NCI-H1048 (cell line): ENCODE measurements at places on chromosomes 2 and 18.

GRCh38 chr18:23888881-23889280 is 125.7 kb upstream of the TTC39C start:
- no peak for DNase-seq

- no peak for DNase-seq
Observed at GRCh38 chr18:76167410-76167809, 327.6 kb downstream of the ZNF516 start.

DNA sequence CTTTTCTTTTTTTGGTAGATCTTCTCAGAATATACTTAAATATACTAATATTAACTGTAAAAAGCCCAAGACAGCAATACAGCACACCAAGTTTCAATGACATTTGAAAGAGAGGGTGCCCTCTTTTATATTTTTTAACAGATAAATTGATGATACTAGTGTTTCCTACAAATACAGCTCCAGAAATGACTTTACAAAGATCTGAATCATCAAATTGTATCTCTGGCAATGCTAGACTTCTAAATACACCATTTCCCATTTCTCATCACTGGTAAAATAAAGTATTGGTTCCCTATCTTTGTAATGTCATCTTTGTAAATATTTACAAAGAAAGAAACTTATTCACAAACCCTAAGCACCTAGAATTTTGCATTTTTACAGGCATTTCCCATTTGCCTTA is 281.3 kb downstream of the EXOC6B start:
- DNase-seq: no peak

DNA sequence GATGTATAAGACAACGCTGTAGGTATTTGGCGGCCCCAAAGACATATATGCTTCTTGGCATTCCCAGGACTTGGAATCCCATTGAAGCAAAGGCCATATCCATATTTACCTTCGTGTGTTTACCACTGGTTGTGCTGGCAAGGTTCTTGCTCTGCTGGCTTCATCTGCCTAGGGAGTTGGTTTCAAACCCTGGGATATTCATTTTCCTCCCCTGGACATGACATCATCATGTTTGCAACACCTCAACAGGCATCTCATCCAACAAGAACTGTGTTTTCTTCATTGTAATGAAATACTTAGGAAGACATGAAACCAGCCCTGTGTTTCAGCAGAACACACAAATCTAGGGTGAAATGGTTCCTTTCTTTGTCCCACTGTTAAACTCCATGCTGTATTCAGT is 77.9 kb upstream of the PHLPP1 start:
- DNase-seq: no peak

DNA sequence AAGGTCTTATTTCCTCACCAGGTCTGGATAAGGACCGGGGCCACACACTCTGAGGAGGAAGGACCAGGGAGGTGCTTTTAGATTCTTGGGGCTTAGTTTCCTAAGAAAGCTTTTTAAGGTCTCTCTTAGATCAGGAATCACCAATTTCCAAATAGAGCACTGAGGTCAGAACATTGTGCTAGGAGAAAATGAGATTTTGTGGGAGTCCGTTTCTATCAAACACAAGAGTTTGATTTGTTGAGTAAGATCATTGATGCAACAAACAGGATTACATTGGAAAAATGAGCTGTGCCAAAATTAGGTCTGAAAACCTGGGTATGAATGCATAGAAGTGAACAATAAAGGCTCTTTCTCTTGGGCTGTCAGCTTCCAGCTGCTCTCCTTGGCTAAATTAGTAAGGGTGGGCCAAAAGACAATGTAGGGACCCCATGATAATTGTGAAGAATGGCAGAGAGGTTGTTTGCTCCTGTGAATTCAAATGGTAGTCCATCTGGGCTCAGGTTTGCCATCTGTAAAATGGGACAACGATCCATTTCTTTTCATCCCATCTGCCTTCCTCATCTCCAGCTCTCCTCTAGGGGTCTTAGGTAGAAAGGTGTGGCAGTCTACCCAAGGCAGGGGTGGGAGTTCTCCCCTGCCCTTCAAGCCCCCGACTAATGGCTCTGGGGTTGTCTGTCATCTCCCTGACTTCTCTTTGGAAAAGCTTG is 20.0 kb downstream of the IGFBP2 start:
- no peak for DNase-seq

DNA sequence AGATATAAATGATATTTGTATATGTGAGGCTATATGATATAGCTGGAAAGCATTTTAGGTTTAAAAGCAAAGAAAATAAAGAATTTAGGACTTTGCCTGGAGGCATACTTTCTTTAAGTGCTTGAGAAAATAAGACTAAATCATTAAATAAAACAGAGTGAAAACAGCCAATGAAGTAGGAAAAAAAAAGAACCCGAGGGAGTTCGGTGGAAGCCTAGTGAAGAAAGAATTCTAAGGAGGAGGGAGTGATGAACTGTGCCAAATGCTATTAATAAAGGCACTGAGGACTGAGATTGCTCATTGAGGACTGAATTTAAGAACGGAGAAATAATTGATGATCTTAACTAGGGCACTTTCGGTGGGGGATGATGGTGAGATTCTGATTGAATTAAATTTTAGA is 573.5 kb downstream of the DSC3 start:
- no peak for DNase-seq

DNA sequence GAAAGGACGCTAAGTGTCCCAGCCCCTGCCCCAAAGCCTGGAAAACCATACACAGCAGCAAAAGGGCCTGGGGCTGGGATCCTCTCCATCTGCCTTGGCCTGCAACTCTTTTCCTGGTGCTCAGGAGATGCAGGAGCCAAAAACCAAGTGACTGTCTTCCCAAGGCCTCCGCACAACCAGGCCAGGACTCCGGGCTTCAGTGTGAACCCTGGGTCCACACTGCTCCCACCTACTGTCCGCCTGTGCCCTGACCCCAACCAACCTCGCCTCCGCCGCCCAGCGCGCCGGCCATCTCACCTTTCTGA is 1.1 kb downstream of the FEV start:
- DNase-seq: no peak

DNA sequence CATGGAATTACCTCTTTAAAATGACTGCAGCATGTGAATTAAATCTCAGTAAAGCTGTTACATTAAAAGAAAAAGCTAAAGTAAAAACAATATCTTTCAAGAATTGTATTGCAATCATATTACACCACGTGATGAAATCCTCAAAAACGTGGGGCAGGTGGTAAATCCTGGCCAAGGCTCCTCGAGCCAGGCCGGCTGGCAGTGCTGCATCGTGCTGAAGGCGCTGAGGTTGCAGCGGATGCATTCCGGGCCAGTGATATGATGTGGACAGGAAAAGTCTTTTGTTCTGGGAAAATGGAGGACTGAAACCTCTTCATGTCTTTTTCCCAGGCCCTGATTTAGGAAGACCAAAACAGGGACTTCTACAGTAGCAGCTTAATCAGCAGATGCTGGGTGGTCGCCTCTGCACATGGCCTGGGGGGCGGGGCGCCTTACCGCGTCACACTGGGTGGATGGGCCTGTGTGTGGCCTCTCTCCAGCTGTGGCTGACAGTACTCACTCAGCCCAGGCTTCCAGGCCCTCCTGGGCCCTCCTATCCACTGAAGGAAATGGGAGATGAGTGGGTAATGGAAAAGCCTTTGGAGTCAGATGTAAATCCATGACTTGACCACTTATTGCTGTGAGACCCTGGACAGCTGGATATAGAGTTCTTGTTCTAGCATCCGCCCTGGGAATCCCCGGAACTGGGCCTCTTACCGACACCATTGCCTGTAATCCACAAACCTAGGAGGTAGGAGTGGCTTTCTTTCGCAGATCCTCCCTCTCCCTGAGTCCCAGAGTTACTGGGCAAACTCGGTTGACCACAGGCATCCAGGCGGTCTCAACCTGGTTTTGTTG is 45.1 kb downstream of the PROC start:
- no peak for DNase-seq

DNA sequence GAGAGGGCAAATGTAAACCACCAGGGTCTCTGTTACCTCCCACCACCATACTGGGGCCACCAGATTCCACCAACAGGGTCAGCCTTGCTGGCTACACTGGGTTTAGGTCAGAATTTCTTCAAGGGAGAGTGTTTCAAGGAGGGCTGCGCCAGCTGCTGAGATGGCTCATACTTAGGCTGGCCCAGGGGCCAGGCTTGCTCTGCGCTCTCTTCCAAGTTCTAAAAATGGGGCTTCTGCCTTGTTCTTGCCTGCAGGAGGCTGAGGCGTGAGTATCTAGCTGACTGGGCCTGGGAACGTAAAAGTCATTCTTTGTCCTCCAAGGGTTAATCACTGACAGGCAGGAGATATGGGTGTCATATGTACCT is 28.1 kb downstream of the MRPL33 start:
- no peak for DNase-seq

DNA sequence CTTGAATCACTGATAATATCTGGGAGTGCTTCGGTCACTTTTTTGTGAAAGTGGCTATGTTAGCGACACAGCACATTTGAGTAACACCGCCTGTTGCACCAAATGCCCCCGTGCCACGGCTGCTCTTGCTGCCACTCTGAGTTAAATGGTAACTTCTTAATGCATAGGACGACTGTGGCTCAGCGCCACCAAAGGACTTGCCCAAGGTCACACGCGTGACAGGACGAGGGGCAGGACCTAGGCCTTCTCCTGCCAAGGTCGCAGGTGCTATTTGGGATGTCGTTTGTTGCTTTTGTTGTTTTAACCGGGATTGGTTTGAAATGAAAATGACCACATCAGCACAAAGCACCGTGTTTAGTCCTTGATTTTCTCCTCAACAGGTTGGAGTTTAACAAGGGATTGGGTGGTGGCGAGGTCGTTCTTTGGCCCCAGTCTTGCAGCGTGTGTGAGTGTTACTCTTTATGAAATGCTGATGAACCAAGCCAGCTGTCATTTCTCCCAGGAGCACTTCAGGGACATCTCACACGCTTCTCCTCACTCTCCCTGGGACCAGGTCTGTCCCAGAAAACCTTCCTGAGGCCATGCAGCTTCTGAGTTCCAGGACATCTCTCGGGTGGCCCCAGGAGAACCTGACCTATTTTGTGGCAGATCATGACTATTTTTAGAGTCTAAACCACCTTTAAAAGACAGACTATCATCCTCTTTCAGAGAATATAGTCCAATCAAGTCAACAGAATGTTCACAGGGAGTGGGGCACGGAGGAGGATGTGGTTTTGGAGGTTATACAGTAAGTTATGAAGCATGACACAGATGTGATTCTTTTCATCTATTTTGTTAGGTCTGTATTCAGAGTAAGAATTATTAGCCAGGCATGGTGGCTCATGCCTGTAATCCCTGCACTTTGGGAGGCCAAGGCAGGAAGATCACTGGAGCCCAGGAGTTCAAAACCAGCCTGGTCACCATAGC is 49.9 kb downstream of the MTCL1 start:
- DNase-seq: no peak

GRCh38 chr2:70305531-70305930 is 3.7 kb upstream of the FAM136A start:
- DNase-seq: no peak

DNA sequence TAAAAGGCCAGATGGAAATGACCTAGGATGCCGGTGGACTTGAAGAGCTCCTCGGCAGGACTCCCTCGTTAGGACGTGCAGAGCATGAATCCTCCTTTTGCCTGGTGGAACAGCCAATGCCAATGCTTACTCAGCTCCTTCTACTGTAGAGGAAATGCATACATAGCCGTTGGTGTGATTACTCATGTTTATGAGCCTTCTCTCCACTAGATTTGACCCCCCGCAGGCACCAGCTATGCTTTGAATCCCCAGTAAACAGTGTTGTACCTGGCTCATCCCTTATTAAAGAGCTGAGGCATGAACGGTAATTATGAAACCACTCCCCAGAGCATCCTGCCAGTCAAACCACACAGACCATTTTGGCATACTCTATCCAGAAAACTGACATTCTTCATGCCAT is 172.8 kb downstream of the ANTXR1 start:
- DNase-seq: no peak

- no peak for DNase-seq
Observed at GRCh38 chr18:12968619-12969018, 20.8 kb downstream of the SEH1L start.

GRCh38 chr2:62611854-62612253 is 93.7 kb upstream of the EHBP1 start:
- no peak for DNase-seq

GRCh38 chr2:120852200-120852815 is 116.6 kb downstream of the GLI2 start:
- DNase-seq: no peak

DNA sequence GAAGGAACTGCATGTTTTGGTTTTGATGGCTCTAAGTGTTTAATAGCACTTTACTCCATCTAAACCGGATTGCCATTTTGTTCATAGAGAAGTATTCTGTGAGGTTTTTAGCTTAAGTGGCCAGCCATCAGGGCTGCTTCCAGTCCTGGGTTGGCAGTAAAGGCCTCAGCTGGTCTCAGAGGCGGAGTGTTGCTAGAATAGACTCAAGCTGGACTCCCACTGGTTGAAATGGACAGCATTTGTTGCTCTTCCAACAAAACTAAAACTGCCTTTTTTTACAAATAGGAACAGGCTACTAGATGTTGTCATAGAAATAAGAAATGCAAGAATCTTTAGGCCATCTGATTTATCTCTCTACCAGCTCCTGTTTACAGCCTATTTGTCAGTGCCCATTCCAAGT is 126.4 kb downstream of the MAIP1 start:
- DNase-seq: no peak

GRCh38 chr18:56997200-56997599 is 149.7 kb upstream of the BOD1L2 start:
- DNase-seq: no peak

- DNase-seq: no peak
Observed at GRCh38 chr2:197292619-197293018, 18.0 kb downstream of the ANKRD44 start.

GRCh38 chr2:103437161-103437560 is 675.3 kb downstream of the TMEM182 start:
- no peak for DNase-seq

GRCh38 chr18:57649556-57650500 is 28.2 kb upstream of the NARS1 start:
- no peak for DNase-seq

DNA sequence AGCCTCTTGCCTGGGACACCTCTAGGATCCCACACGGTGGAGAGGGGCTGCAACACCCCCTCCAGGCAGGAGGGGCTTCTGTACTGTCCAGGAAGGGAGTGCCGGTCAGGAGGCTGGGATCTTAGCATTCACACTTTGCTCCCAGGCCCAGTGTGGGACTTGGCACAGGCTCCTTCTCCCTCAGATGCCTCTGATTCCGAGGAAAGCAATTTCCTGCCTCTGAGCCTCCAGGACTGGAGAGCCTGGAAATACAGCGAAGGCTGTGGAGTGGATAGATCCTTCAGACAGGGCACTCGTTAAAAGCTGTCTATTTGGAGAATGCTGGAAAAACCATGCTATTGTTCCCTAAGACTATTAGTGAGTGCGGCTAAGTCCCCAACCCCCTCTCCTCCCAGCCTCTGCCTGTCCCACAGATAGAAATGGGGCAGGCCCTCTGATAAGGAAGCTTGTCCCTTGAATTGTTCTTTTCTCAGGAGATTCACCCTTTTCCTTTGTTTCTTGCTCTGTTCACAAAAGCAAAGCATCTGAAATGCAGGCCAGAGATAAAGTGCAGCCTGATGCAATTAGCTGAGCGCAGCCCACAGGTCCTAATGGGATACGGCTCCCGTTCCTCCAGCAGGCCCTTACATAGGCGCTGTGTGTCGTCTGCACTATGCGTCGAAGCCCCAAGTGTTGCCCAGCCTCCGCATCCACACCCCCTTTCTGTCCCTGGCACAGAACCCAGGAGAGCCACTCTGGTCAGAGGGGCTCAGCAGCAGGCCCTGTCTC is 252.2 kb downstream of the KLHL29 start:
- no peak for DNase-seq

- DNase-seq: no peak
Observed at GRCh38 chr18:11994336-11994702, 13.0 kb downstream of the IMPA2 start.
